IPS DF 6.9 (cell line): ENCODE measurements at places on chromosomes 12 and 14.

DNA sequence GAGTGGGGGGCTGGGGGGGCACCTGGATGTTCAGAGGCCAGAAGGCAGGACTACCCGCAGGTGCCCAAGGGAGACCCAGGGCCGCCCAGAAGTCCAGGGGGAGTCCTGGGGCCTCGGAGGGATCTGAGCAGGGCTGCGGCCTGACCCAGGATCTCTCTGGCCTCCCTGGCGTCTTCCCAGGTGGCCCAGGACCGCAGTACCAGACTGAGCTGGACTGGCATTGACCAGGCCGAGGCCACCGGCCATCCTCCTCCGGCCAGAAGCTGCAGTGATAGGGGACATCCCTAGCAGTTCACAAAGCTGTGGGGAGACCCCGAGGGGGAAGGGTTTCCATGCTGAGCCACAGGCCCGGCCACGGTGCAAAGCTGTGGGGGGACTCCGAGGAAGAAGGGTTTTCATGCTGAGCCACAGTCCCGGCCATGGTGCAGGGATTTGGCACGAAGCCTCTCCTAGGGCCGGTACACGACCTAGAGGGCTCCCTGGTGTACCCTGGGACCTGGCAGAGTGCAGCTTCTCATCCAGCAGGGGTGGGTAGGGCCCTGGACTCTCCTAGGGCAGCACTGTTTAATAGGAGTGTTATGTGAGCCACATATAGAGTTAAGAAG, 24.4 kb downstream of the FBRSL1 start:
- DNase-seq, result no peak

DNA sequence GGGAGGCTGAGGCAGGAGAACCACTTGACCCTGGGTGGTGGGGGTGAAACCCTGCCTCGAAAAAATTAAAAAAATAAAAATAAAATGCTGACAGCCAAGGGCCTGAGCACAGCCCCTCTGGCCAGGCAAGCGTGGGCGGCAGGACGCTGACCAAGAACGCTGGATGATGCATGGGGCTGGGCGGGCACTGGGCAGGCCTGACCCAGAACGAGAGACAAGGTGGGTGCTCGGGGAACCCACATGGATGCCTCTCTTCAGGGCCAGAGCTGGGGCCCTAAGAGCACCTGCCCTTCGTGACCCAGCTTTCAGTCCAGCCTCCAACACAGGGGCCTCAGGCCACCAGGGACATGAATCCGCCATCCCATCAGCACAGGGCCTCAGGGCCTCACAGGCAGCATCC, 11.3 kb downstream of the GALNT9 start:
- DNase-seq, result no peak

DNA sequence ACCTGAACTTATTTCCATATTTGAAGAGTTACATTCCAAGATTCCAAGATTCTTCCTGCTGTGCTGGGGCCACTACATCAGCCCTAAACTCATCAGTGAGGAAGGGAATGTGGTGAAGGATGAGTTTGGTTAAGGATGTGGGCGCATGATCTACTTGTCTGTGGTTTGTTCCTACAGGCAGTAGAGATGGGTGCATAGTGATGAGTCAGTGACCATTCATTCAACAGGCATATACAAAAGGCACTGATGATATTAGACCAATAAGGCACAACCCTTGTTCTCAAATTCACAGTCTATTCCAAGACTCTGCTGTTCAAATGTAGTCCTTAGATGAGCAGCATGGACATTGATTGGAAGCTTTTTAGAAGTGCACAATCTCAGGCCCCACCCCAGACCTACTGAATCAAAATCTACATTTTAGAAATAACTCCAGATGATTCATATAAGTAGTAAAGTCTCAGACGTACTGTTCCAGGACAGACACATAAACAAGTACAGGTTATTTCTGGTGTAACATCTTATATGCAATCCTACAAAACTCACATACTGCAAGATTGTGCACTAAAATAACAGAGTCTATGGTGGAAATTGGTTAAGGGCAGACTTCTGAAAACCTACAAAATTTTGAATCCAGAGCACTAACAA, 47.7 kb upstream of the MAP3K9 start:
- no peak for DNase-seq

DNA sequence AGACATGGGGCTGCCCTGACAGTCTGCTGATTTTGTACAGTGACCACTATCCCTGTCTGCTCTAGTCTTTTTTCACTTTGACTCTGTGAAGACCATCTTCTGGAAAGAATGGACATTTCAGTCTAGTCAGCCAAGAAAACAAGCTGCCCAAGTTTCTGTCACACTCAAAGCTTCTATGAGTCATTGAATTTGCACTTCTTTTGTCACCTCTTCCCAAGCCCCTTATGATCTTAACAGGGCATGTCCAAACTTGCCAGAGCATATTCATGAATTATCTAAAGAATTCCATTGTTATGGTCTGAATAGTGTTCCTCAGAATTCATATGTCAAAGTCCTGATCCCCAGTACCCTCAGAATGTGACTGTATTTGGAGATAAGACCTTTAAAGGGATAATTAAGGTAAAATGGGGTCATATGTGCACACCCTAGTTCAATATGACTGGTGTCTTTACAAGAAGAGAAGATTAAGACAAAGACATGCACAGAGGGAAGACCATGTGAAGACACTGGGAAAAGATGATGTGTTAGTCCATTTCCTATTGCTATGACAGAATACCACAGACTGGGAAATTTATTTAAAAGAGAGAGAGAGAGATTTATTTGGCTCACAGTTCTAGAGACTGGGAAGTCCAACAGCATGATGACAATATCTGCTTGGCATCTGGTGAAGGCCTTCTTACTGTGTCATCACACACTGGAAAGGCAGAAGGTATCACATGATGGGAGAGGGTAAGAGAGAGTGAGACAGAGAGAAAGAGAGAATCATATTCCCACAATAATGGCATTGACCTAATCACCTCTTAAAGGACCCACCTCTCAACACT, 242.6 kb downstream of the BTG1 start:
- DNase-seq, result no peak

- no peak for DNase-seq
Observed at GRCh38 chr12:123152833-123153232, 1.9 kb upstream of the PITPNM2 start.

GRCh38 chr14:22519877-22520685, 68.9 kb downstream of the DAD1 start:
- no peak for DNase-seq
